Posterior cingulate gyrus (tissue), 11 donors: ENCODE measurements at places on chromosomes 4 and X.
A peak's percentile ranks its signal among the peaks of the same experiment; 100 is the strongest.

DNA sequence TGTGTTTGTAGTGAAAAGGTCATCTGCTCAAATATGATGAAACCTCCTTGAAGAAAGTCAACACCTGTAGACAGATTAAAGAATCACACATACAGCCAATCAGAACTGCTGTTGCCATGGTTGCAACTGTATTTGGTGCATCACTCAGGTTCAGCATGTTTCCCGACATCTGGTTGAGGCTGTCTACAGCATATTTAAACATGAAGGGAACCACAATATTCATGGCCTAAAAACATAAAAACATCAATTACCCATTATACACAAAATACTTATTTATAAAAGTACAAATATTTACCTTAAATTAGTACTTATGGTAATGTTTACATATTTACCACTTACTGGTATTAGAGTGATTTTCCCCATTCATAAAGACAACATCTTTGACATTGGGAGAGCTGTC, 79.7 kb downstream of the ABCB7 start:
- DNase-seq = no peak

DNA sequence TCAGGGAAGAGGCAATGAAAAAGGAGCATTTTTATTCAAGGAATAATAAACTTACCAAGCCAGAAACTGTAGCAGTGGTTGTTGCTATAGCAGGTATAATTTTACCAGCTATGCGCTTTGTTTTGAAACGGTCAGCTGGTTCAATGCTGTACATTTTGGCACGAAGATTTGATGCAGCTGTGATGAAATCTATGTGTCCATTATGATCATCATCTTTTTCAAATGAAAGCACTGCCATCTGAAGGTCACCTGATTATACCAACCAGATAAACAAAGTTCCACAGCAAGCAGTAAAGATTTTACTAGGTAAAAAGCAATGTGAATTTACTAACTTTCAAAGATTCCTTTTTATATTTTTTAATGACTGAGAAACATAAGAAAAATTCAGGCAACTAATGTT, 66.4 kb downstream of the STAP1 start:
- no peak for DNase-seq

DNA sequence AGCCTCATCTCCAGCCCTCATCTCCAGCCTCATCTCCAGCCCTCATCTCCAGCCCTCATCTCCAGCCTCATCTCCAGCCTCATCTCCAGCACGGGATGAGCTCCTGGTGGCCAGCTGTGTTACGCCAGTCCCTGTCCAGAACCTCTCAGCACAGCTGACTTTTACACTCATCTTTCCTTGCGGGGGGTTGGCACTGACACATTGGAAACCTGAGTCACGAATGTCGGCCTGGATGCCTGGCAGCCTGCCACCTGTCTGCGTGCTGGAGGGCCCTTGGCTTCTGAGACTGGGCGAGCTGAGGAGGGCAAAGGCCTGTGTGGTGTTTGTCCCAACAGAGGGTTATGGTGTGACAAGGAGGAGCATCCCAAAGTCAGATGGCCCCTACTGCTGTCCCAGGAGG, 66.1 kb upstream of the HGFAC start:
- peak; percentile 74 for DNase-seq

DNA sequence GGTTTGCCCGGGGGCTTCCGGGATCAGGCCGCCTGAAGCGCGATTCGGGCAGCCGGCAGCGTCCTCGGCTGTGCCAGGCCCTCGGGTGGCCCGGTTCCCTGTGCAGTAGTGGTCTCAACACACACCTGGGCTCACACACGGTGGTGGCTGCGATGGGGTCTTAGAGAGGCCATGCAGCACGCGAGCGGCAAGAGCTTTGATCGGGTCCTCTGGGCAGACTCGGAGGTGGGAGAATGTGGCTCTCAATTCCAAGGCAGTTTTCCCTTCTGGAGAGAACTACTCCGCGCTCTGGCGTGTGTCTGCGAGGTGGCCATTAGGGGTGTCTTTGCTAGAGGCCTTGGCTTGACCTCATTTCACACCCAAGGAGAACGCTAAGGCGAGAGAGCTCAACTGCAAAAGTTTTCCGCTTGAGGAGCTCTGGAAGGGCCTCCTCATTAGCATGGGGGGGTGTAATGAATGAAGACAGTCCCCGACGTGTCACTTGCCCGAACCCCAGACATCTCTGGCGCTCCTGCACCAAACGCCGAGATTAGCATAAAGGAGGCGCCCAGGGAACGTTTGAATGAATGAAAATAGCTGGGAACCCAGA, 771 bp upstream of the RBPJ start:
- no peak for DNase-seq

DNA sequence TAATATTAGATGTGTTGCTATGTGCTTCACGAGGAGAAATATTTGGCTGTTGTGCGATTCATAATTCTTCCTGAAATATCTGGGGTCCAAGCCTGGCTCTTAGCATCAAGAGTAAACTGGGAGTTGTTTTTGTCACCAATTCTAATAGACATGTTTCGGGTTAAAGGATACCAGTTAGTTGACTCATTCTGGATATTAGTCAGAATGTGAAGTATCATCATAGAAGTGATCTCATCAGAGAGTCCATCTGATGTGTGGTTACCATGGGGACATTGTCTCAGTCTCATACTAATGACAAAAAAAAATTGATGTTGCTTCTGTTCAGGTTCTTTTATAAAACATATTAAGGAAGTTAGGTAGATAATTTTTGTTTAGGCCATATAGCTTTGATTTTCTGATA, 57.2 kb upstream of the MTMR1 start:
- no peak for DNase-seq

- no peak for DNase-seq
These were observed 77.5 kb downstream of the ENOX2 start for GRCh38 chrX:130825525-130825924.

DNA sequence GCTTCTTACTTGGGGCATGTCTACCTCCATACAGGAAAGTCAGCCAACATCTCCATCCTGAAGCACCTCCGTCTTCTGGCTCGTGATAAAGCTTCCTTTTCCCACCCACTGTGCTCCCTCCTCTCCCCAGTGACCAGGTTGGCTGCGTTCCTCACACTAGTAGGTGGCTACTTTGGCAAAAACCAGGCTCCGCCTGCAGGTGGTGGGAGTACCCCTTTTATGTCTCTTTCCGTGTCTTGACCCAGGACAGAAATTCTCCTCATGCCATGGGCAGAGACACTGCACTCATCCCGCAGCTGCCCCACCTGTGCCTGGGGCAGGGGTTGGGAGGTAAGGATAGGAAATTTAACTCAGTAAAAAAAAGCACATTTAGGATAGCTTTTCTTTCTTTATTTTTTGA, 50.9 kb downstream of the ENPP6 start:
- no peak for DNase-seq

DNA sequence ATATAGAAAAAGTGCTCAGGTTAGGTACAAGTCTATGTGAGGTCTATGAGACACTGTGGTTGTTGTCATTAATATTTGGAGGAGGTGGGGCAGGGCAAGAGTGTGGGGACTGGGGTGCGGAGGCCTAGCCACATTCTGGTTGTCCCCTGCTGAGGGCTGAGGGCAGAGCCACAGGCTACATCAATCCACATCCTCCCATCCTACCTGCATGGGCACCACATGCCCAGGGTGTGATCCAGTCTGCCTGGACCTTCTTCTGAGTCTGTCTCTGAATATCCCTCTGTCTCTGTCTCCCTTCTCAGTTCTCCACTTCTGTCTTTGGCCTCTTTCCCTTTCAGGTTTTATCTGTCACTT, 1.2 kb upstream of the GATA1 start:
- no peak for DNase-seq

GRCh38 chr4:56512166-56512565, 6.6 kb downstream of the ARL9 start:
- no peak for DNase-seq

- no peak for DNase-seq
These were observed 6.8 kb upstream of the CISD2 start for GRCh38 chr4:102862016-102862415.

GRCh38 chr4:182564724-182565369, 321.6 kb downstream of the TENM3 start:
- DNase-seq = no peak

- no peak for DNase-seq
These were observed 1093.4 kb downstream of the ADGRL3 start for GRCh38 chr4:62293551-62293950.

DNA sequence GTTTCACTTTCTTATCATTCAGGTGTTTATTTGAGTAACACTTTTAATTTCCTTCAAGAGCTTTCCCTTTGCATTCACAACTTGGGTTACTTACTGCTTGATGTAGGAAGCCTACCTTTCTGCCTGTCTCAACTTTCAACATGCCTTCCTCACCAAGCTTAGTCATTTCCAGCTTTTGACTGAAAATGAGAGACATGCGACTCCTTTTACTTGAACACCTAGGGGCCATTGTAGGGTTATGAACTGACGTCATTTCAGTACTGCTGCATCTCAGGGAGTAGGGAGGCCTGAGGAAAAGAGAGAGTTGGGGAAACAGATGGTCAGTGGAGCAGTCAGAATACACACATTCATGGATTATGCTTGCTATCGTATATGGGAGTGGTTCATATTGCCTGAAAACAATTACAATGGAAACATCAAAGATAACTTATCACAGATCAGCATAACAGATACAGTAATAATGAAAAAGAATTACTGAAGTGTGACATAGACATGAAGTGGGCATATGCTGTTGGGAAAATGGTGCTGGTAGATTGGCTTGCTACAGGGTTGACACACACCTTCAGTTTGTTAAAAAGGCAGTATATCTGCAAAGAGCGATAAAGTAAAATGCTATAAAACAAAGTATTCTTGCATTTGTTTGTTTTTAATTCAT, 25.7 kb downstream of the USP53 start:
- no peak for DNase-seq
